ENCODE measurements at places on chromosomes 13 and 19. TPM values are rescaled to one million over a fixed set of nuclear protein-coding genes. Genes with fewer than 3 reads are reported as not detected.

Gene BRME1
- total RNA-seq: 15.7 TPM

- DNase-seq: no peak
These were observed 9.4 kb upstream of the KBTBD7 start for GRCh38 chr13:41203810-41204209.

Gene KIRREL2
- total RNA-seq: 5.6 TPM

DNA sequence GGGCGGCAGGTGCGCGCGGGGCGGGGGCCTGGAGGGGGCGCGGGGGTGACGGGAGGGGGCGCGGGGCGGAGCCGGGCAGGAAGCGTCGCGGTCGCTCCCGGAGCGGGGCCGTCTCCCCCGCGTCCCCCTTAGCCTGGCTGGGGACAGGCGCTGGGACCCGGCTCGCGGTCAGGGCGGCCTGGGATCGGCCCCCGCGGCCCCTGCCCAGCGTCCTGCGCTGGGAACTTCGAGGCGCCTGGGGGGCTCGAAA is 74.7 kb upstream of the MCF2L start:
- no peak for DNase-seq

DNA sequence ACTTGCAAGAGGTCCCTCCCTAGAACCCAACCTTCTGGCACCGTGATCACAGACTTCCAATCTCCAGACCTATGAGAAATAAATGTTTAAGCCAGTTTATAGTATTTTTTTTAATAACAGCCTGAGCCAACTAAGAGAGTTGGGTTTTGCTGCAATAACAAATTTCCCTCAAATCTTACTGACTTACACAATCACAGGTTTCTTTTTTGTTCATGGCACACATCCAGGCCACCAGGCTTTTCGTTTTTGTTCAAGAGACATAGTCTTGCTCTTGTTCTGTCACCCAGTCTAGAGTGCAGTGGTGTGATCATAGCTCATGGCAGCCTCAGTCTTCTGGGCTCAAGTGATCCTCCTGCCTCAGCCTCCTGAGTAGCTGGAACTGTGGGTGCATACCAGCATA is 2.0 kb upstream of the SELENOV start:
- no peak for DNase-seq

Gene KIR2DL3
- not detected for total RNA-seq
